ENCODE measurements at places on chromosomes 4 and X.

DNA sequence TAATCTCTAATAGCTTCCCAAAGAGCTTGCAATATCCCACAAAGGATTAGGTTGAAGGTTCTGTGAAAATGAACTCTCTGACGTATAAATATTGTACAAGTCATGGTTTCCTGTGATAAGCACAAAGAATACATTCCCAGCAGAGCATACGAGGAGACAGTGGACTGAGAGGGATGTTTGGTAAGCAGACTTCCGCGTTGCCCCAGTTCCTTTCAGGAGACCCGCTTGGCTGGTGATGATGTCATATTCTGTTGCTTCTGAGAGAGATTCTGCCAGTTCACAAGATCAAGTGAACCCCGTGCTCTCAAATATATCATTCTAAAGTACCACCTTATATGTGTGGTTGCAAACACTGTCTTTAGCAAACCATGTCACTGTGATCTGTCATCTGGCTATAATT, 323.9 kb upstream of the CASK start:
- DNase-seq, result no peak

GRCh38 chrX:8289523-8289922, 118.5 kb upstream of the VCX2 start:
- no peak for DNase-seq

GRCh38 chr4:121015421-121015820, 56.9 kb downstream of the NDNF start:
- DNase-seq, result no peak

DNA sequence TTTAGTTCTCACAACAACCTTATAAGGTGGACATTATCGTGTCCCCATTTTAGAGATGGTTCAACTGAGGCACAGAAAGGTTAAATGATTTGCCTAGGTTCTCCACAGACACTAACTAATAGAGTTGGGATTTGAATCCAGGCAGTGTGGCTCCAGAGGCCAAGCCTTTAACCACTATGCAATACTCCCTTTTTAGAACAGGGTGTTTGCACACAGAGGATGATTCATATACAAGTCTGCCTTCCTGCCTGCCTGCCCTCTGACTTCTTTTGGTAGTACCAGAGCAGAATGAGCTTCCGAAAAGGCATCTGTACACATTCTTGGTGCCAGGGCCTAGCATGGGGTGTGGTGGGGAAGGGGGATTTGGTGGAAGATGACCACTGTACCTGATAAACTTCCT, 150.8 kb upstream of the ARHGEF9 start:
- DNase-seq, result no peak

- no peak for DNase-seq
These were observed 137.6 kb upstream of the KLF3 start for GRCh38 chr4:38526412-38526811.

GRCh38 chr4:150889306-150889705, 125.8 kb downstream of the LRBA start:
- DNase-seq, result no peak

GRCh38 chrX:7788334-7788733, 54.6 kb upstream of the VCX start:
- DNase-seq, result no peak

- no peak for DNase-seq
These were observed 174.4 kb upstream of the NUDT10 start for GRCh38 chrX:51158231-51158630.

DNA sequence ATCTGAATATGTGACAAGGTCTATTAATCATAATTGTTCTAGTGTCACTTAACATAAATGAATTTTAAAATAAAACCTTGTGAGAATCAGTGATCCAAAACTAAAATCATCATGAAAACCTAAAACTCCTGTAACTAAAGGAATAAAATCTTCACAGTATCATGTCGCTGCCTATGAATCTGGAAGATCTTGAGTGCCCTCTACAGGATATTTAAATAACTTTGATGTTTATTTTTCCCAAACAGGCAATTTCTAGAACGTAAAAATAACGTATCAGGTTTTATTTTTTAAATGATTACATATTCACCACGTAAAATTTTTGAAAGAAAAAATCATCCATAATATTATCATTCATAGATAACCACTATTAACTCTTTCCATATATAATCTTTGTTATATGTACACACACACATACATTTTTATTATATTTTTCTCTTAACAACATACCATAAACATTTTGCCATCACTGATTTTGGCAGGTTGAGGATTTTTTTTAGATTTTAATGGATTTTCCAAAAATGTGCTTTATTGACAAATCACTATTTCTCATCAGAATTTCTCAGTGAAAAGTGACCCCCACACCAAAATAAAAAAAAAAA, 79.6 kb downstream of the COMMD8 start:
- no peak for DNase-seq

DNA sequence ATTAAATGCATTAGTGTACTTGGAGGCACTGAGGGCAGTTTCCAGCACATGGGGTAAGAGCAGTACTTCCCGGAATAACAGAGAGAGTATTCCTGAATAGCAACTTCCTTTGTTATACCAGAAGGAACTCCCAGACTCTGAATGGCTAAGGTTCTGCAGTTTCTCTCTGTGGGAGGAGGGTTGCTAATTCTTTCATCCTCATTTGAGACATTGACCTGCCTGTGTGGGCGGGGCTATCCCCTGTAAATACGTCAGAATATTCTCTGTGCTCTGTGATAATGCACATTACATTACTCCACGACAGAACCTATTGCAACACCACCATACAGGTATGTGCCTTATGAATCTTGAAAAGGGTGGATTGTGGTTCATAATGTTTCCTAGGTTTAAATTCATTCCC, 52.7 kb downstream of the SPINK2 start:
- DNase-seq, result no peak
